Activated gamma-delta T cell (primary cell): ENCODE measurements at places on chromosomes 3 and 15.

DNA sequence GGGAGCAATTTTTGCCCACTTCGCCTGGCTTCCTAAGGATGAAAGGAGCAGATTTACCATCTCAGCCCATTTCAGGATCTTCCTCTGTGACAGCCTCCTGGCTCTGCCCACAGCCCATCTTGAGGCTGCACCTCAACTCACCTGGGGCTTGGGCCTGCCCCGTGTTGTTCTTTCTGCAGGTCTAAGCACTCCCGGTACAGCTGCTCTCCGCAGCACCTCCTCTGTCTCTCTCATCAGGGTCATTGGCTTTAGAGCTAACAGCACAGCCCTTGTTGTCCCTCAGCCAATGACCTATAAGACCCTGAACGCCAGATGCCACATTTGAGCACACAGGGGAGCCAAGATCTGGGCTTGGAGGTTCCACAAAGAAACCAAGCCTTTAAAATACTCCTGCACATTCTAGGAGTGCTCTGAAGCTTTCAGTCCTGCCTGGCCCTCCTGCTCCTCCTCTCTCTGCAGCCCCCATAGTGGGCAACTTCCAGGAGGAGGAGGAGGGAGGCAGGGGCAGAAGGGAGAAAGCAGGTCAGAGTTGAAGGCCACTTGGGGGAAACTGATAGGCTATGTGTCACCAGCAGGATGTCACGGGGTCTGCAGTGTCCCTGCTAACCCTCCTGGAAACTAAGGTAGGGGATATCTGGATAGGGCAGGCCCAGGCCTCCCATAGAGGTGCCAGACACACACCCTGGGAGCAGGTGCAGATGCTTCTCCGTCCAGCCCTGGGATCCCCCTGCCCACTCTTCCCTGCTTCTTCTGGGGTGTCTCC is 115.6 kb downstream of the ETFA start:
- no peak for DNase-seq

DNA sequence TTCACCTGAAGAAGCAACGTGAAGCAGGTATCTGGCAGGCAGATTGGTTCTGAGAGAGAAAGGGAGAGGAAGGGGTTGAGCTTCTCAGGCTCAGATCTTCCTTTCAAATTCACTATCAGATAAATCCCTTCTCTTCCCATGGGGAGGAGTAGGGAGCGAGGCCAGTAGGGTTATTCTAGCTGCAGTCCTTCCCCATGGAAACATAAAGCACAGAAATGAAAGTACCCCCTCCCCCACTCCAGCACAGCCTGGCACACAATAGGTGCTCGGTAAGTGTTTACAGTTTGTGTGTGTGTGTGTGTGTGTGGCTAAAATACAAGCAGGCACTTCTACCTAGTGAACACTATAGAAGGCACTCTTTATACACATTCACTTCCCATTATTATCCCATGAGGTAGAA is 20.8 kb upstream of the VPS8 start:
- no peak for DNase-seq

DNA sequence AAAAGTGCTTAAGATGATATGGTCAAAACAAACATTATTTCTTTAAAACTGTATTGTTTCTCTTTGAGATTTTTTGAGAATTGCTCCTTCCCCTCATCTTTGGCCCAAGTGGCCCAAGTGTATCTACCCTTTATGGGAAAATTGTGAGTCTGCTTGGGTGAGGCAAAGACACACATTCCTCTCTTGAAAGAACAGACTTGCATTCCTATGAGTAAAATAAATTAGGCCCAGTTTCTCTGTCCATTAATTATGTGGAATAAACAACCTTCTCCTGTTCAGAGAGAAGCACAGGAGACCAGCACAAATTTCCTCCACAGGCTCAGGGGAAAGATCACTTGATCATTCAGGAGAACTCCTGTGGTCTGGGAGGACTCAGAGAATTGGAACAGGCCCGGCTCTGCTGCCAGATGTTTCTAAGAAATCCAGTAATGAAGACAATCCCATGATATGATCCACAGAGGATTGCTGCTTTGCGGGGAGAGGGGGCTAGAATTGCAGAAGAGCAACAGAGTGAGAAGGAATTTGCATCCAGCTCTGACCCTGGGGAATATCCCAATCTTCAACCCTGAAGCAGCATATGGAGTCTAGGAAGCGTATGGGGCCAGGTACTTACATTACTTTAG is 53.8 kb upstream of the BOC start:
- no peak for DNase-seq

- DNase-seq = no peak
Observed at GRCh38 chr3:33007776-33008175, 56.3 kb downstream of the CCR4 start.

DNA sequence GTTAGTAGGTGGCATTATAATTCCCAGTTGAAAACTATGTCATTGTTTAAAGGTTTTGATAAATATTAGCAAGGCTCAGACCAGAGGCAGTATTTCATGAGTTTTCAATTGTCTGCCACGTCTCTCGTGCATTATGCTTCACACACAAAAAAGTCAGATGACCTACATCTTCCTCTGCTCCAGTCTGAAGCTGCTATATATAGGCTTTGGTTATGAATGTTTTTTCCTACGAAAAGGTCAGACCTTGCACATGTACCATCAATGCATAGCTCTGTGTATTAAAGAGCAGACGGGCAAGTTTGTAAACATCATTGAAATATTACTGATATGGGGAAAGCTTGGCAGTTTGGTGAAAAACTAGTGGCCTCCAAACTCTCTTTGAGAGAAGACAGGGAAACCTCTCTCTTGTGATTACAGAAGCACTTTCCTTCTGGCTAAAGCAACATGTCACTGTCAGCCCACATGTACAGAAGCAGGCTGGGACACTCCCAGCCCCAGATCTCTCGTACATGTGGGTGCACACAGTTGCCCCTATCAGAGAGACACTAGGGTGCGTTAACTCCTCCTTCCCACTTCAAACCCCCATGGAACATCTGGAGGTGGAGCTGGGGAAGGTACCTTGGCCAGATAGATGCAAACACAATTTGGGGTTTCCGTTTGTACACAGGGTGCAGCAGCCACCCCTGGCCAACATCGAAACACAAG is 184.0 kb upstream of the BCL6 start:
- DNase-seq = no peak

- no peak for DNase-seq
Observed at GRCh38 chr3:174431717-174432116, 427.4 kb upstream of the NAALADL2 start.

DNA sequence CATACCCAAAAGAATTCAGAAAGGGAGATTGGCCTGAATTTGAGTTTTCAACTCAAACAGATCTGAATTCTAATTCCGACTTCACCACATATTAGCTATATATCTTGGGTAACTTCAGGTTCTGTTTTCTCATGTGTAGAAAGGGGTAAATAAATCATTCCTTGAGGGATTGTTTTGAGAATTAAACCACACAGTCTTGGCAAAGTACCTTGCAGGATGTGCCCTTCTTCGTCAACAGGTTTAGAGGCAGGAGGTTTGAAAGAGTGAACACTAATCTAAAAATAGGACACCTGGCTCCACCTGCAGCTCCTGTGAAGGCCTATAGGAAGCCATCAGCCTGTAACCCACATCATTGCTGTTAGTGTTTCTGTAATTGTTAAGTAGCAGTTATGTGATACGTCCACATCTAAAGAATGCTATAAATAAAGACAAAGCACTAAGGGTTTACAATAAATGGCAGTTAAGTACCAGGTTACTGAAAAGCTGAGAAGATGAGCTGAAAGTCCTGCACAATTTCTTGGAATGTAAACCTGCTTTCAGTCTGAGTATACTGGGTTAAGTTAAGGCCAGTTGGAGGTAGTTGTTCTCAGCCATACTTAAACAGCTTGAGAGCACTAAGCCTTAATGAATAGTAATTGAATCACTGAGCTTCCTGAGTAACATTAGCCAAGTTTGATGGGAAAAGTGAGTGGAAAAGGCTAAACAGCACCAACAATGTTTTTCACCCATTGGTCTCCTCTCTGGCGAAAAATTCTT is 6.0 kb downstream of the CCDC80 start:
- DNase-seq = no peak

DNA sequence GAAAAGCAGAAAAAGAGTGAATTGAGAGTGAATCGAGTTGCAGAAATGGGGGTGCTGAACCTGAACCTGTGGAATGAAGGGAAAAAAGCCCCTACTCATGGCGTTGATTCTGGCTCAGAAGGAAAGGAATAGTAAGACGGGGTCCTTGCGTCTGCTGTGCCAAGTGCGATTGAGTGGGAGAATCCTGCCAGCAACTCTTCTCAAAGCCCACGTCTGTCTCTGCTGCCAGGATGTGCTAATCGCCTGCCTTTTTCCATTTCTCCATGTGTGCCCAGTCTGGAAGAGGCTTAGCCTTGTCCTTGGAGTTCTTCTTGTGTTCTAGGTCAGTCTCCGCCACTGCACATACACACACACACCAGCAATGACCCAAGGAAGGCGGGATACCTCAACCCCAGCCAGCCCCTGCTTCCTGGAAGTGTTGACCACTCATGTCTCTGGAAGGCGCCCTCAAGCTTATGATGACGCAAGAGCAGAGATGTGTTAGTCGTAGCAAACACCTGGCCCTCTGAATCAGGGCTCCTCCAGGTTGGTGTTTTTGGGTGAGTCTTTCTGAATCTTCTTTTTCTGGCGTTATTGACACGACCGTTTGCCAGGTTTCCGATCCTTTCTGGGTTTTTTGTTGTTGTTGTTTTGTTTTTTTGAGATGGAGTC is 262.4 kb upstream of the PROK2 start:
- DNase-seq = no peak

DNA sequence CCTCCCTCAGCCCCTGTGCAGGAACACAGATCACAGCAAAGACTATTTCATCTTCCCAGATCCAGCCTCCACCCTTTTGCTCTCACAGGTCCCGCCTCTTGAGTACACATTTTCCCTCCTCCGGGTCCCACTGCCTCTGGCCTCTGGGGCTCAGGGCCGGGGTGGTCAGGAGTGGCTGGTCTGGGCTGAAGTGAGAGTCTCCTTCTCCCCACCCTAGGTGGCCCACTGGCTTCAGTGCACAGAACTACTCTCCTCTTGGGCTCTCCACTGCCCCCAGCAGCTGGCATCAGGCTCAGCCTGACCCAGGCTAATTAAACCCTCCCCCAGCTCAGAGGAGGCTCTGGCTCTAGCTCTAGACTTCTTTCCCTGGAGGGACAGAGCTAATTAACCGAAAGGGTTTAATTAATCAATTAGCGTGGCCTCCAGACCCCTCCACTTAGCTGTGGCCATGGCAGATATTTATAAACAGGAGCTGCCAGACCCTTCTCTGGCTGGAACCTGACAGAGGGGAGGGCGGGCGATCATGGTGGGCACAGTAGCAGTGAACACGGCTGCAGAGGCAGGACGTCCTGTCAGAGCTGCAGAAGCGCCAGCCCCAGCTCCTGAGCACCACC is 15.1 kb downstream of the DUSP7 start:
- DNase-seq = no peak

DNA sequence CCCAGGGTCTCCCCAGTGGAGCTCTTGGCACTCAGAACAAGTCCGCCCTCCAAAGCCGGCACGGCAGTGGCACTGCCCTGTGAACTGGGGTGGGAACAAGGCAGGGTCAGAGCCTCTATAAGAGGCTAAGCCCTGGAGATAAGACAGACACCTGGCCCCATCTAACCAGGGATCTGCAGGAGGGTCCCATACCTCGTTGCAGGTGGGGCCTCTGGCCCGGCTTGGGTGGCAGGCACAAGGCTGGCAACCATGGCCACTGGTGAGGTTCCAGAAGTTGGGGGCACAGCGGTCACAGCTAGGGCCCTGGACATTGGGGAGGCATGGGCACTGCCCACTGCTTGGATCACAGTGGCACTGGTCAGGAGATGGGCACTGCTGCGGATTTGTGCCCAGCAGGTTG is 3.6 kb upstream of the USP19 start:
- no peak for DNase-seq

GRCh38 chr3:194134231-194134756 is 1.7 kb upstream of the HES1 start:
- peak; percentile 45 for DNase-seq

GRCh38 chr3:192340031-192340430 is 387.3 kb downstream of the FGF12 start:
- DNase-seq = no peak

GRCh38 chr3:124455891-124456290 is 274.4 kb upstream of the UMPS start:
- DNase-seq = no peak

DNA sequence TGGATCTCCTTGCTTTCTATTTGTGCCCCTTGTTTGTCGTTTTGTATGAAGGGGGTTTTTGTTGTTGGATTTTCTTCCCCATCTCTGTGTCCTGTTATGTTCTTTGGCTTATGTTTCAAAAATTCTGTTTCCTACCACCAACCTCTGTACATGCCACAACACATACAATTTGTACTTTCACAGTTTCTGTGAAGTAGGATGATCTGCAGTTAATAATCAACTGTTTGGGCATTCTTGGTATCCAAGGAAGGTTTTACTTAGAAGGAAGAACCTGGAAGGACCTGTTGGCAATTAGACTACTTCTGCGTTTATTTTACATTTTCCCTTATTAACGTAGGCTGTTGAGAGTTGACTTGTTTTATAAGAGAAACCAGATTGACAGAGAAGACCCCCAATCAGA is 8.3 kb downstream of the SETD5 start:
- no peak for DNase-seq

DNA sequence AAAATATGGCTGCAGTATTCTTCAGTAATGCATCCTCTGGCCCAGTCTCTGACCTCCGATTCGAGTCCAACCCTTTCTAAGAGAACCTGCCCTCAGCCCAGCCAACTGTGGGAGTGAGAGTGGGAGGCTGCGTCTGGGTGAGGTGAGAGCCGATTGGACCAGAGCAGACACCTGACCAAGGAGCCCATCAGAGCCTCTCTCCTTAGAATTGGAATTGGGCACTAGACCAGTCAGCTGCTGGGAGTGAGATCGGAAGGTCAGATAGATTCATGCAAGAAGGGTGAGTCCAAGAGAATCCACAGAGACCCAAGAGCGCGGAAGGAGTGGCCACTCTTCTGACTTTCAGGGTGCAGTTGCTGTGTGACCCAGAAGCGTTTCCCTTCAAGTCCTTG is 10.2 kb downstream of the RASL12 start:
- DNase-seq = no peak

DNA sequence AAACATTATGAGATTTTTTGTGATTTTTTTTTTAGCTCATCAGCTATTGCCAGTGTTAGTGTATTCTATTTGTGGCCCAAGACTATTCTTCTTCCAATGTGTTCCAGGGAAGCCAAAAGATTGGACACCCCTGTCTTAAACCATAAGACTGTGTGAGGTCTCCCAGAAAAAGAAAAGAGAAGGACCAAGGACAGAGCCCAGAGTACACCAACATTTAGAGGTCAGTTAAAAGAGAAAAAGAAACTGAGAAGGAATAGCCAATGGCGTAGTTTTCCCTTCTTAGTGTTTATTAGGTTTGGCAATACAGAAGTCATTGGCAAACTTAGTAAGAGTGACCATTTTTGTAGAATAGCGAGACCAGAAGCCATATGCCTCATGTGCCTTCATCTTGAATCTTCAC is 36.1 kb upstream of the SLC25A36 start:
- no peak for DNase-seq
